ENCODE measurements at places on chromosomes 12 and 14.

DNA sequence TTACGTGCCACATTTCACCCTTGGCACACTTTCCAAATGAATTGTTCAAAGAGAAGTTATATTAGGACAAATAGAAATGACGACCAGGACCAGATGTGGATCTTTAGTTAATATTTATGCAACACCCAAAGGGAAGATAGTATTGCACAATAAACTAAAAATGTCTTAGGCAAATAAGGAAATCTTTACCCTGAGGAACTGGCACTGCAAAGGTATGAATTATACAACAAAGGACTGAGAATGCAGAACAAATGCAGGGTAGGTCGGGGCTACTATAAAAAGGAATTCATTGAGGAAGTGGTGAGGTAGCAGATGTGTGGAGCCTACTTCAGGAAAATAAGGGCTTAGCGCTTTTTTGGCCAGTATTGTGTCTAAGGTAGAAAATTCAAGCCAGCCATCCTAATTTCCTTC is 3.9 kb upstream of the TMTC2 start:
- no peak for DNase-seq

GRCh38 chr12:91551927-91552326 is 369.3 kb upstream of the DCN start:
- no peak for DNase-seq

DNA sequence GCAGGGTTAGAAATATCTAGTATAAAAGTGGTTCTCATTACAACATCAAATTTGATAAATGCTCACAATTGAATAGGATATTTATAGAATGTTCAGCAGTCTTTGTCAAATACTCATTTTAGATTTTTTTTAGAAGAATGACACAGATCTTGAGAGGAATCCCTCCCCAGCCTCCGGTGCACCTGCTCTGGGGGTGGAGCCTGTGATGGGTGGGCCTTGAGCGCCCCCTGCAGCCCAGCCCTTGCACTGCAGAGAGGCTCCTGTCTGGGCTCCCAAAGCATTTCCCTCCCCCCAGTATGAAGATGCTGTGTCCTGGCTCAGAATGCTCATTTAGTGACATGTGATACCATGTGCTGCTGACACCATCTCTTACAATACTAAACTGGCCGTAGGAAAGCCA is 792.3 kb downstream of the TMEM121 start:
- no peak for DNase-seq

DNA sequence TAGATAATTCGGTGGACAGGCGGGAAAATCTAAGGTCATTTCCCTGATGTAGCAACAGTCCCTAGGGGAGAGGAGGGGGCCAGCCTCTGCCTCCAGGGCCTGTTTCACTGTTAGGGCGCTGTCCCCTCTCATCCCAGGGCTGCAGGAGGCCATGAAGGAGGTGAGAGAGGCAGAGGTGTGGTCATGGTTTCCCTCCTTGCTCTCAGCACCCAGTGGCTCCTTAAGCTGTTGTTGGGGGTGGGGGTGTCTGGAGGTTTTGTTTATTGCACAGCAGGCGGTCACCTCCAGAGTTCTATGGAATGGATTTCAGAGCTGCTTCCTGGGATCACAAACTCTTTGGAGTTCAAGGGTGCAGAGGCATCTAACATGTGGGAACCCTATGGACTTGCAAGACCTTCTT is 212.5 kb upstream of the RTL1 start:
- no peak for DNase-seq

DNA sequence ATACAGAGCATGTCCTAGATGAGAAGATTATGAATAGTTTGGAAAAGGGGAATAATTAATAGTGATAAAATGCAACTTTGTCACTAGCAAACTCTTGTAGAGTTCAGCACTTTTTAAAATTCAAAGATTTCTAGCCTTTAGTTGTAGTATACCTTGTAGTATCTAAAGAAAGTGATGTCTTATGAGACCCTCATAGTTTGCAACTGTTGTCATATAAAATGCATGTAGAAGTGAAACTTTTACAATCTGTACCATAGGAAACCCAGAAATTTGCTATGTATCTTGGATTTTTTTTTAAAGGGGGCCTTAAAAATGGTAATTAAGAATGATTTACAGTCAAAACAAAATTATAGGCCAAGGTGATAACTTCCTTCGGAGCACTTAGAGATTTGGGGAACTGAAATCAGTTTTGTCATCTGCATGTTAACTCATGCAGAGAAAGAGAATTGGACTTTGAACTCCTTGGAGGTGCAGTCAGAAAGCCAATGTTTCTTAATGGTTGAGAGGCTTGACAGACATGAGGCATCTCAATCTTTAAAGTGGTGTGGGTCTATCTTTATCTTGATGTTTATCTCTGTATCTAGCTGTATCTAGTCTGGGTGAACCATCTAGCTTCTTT is 1.3 kb downstream of the LRRK2 start:
- no peak for DNase-seq

GRCh38 chr14:105505101-105505500 is 14.1 kb downstream of the TEDC1 start:
- peak; percentile 72 for DNase-seq

- no peak for DNase-seq
Observed at GRCh38 chr14:33350366-33350990, 411.8 kb downstream of the NPAS3 start.

DNA sequence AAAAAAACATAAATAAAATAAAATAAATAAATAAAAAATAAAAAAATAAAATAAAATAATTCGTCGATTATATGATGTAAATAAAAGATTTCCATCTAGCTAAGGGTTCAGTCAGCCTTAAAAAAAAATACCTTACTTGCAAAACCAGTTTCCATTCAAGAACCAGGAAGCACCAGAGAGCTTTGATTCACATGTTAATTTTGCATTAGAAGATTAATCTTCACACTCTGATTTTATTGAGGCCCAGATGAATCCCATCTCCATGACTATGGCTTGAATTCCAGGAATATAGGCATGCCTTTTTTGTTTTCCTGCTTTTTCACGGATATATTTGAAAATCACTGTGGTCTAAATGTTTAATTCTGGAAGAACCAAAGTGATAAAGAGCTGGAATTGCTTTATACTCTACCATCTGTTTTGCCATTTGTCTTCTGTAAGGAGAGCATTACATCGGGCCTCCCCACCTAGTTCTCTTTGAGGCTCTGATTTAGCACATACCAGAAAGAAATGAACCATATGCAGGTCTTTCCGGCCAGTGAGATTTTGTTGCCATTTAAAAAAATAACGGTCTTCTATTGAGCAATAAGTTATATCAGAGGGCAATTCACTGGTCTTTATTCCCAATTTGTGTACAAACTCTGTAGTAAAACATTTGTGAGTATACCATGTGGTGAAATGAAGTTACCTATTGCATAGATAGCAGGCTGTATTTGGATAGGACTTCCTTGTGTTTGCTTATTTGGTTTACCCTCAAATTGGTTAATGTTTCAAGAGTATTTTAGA is 175.5 kb downstream of the AEBP2 start:
- no peak for DNase-seq

DNA sequence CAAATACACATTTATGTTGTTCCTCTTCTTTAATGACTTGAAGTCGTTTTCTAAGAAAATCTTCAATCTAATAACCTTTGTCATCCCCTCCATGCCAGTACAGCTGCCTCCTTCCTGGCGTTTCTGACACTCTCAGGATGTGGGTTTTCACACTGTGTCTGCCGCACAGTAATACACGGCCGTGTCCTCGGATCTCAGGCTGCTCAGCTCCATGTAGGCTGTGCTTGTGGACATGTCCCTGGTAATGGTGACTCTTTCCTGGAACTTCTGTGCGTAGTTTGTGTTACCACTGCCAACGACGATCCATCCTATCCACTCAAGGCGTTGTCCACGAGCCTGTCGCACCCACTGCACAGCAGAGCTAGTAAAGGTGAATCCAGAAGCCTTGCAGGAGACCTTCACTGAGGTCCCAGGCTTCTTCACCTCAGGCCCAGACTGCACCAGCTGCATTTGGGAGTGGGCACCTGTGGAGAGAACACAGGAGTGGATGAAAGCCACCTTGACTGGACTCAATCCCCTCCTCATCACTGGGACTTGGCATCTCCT is 1095.9 kb downstream of the TMEM121 start:
- no peak for DNase-seq

DNA sequence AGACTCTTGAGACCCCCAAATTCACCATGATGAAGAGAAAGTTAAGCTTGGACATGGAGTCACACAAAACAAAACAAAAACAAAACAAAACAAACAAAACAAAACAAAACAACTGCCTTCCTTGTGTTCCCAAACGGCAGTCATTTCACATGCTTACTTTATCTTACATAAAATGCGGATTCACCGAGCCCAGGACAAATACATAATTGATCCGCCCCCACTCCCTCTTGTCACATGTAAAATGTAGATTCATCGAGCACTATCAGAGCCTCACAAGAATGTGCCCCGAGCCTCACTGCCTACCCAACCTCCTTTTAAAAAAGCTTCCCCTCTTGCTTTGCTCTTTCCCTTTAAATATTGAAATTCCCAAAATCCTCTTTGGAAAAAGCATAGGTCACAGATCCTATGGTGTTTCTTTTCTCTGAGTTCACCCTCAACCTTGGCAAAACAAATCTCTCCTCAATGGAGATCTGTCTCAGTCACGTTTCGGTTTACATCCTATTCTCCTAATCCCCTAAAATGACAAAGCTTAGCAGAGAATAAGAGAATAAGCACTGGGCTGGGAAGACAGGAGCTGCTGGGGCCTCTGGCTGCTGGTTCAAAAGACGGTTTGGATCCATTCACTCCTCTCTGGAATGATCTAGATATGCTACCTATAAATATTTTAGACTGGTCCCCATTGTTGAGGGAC is 83.7 kb downstream of the NINJ2 start:
- DNase-seq = no peak

DNA sequence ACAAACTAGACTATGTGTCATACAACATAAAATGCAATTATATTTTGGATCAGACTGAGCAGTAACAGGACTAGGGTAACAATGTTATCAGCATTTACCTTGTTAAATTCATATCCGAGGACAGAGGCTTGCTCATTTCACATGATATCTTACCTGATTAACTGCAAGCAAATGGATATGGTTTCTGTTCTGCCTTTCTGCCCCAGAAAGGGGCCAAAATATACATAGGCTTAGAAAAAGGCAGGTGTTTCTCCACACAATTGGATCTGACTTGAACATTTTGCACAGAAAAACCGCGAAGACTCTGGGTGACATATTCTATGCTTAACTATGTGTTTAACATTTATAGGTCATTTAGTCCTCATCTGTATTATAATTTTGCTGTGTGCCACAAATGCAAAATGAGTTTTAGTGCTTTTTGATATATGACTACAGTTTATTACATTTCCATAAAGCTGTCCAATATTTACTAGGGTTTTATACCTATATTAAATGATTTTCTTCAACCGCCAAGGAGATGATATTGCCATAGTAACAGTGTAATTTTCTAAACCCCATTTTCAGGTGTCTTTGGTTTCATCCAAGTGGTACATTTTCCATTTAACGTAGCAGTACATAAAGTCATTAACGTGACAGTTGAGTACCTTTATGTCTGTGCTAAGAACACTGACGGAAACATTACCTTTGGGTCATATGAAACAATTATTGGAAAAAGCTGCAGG is 249.3 kb upstream of the KRR1 start:
- DNase-seq = no peak

- DNase-seq = no peak
Observed at GRCh38 chr12:15534322-15534721, 212.0 kb downstream of the PTPRO start.

- no peak for DNase-seq
Observed at GRCh38 chr12:23523339-23523738, 426.1 kb downstream of the SOX5 start.

DNA sequence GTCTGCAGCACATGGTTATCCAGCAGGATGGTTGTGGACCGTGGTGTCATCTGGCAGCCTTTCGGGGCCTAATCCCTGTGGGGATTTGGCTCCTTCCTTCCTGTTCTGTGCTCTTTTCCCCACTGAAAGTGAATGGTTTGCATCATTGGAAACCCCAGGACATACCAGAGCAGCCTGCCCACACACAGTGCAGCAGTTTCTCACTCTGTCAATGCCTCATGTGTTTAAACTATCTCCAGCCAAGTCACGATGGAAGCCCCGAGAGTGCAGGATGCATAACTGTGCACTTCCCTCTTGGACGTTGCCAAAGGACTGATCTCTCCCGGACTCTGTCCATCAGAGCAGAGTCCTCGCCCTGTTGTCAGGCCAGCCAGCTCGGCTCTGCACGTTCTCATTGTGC is 29.0 kb upstream of the AMN start:
- DNase-seq = no peak

GRCh38 chr14:73472185-73473114 is 14.1 kb upstream of the NUMB start:
- DNase-seq = no peak

DNA sequence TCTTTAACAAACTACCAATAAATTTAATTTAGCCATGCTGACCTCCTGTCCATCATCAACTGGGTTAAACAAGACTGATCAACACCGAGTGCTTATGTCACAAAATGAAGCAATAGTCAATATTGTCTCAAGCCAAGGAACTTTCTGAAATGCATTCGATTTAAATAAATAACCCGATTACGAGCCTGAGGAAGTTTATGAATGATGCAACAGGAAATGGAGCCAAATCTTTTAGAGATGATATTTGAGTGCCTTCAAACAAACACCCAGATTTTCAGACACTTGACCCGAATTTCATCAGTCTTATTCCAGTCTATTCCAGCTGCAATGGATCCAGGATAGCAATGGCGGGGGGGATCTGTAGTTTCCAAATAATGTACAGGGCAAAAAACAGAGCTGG is 27.9 kb downstream of the FAR2 start:
- DNase-seq = no peak

- DNase-seq = no peak
Observed at GRCh38 chr12:116354950-116355783, 77.7 kb upstream of the MED13L start.

- no peak for DNase-seq
Observed at GRCh38 chr12:25797949-25798348, 160.5 kb upstream of the RASSF8 start.

GRCh38 chr12:112419297-112420133 is 768 bp downstream of the PTPN11 start:
- DNase-seq = peak; percentile 73

- DNase-seq = no peak
Observed at GRCh38 chr14:82720946-82721345, 1187.3 kb upstream of the SEL1L start.

DNA sequence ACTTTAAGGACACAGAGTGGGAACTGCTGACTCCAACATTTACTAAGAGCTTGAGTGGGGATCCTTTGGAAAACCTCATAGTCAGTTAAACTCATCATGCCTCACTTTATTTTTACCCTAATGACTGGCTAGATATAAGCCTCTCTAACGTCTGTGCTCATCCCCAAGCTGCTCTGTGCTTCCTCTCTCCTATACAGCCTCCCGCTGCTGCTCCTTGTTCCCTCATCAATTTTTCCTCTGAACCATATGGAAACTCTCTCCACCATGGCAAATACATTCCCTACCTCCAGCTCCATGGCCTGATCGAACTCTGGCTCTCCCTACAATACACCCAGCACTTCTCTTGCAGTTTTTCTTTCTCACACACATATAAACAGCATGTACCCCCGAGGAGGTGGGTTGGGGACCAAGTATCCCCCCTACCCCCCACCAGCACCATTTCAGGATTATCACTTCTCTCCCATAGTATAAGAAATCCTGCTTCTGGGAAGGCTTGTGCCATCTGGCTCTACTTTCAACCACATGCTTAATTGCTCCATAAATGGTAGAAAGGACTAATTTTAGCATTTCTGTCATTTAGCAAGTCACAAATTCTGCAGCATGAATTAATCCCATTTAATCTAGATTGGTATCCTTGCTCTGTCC is 39.2 kb upstream of the DYRK2 start:
- DNase-seq = no peak

GRCh38 chr14:92538412-92538985 is 24.9 kb downstream of the RIN3 start:
- no peak for DNase-seq

- no peak for DNase-seq
Observed at GRCh38 chr12:64407342-64408223, 3.4 kb downstream of the XPOT start.

- DNase-seq = peak; percentile 57
Observed at GRCh38 chr14:104993306-104993705, 7.7 kb downstream of the CLBA1 start.

Data from RWPE2 (cell line).